ENCODE measurements at places on chromosomes 13 and 19.

DNA sequence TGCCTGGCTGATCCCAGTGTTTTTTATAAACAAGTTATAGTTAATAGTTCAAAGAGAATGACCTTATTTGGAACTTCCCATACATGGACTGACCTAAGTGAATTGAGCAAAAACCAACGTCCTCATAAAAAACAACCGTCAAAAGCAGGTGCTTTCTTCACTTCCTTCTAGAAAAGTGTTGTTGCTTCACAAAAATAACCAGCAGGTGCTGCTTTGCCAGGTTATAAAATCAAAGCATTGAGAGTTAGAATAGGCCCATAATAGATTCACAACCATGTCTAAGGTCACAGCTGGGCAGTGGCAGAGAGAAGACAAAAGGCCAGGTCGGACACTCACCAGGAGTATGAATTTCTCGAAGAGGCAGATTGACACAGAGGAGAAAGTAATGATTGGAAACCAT lies 9.5 kb downstream of the RUBCNL start:
- no peak for DNase-seq

DNA sequence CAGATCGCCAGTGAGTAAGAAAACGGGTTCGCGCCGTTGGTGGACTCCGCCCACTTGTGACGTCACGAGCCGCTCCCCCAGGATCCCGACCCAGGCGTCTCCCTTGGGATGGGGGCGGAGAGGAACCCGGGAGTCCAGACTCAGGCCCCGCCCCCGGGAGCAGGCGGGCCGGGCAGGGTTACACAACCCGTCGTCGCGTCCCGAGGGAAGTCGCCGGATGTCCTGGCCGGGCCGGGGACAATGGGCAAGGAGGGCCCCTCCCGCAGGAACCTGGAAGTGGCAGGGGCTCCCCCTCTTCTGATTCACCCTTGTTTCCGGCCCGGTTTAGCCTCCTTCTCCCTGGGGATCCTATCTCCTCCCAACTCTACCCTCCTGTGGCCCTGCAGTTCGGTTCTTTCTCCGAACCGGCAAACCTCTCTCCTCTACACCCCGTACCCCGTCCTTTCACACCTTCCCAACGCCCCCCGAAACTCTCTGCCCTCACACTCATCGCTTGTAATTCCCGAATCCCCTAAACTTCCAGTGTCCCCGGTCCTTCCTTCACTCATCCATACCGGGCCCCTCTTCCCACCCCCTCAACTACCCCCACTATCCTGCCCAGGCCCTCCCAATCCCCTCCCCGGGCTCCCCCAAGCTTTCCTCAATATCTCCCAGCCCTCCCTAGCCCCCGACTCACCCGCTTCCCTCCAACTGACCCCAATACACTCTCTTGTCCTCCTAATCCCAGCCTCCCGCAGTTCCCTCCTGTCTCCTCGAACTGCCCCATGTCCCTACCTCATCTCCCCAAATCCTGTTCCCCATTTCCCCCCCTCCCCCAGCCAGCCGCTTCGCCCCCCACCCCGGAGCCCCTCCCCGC lies 20.0 kb upstream of the ERCC1 start:
- peak; percentile 51 for DNase-seq

GRCh38 chr13:99572921-99573320 lies 71.6 kb downstream of the TM9SF2 start:
- DNase-seq, result no peak

GRCh38 chr19:15194938-15195337 lies 5.9 kb downstream of the NOTCH3 start:
- DNase-seq, result no peak

GRCh38 chr13:26908126-26908525 lies 147.5 kb upstream of the GPR12 start:
- no peak for DNase-seq

DNA sequence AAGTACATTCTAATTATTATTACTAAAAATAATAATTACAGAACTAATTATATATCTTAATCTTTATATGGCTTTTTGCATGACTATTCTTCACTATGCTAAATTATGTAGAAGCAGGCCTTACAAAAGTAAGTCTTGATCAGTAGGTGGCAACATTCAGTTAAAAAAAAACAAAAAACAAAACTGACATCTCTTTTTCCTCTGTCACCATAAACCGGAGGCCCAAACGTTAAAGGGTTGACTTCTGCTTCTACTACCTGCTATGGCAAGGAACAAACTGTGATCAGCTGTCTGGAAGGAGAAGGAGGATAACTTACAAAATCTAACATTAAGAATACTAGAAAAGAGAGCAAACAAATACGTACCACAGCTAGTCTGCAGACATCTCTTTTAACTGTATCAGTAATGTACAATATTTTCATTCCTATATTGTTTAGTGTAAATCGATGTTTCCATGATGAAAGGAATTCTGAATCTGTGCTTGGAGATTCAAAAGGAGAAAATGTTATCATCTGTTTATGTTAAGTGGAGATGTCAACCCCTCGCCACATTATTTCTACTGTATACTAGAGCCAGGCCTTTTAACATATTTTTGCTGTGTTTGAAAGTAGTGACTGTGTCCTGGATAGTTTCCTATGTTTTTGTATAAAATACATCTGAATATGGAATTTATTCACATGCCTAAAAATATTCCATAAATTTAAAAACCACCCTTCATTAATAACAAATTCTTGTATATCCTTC lies 1525.4 kb downstream of the SLITRK1 start:
- DNase-seq, result no peak

GRCh38 chr13:52833296-52833875 lies 15.1 kb downstream of the PCDH8 start:
- no peak for DNase-seq

GRCh38 chr13:71754407-71754974 lies 112.5 kb downstream of the DACH1 start:
- DNase-seq, result no peak

DNA sequence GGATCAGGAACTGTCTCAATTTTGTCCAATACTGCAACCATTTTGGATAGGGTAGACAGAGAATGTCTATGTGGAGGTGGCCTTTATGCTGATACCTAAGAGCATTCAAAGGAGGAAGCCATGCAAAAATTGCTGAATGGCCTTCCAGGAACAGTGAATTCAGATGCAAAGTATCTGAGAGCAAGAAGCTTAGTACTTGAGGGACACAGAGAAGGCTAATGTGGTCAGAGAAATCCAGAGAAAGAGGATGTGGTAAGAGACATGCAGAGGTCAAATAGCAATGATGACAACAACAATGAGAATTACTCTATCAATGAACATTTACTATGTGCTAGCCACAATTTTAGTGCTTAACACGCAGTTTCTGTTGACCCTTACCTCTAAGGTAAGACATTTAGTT lies 785.6 kb upstream of the KLHL1 start:
- DNase-seq, result no peak

- DNase-seq, result no peak
Measured at GRCh38 chr19:19453125-19453454, 47.6 kb downstream of the GATAD2A start.

DNA sequence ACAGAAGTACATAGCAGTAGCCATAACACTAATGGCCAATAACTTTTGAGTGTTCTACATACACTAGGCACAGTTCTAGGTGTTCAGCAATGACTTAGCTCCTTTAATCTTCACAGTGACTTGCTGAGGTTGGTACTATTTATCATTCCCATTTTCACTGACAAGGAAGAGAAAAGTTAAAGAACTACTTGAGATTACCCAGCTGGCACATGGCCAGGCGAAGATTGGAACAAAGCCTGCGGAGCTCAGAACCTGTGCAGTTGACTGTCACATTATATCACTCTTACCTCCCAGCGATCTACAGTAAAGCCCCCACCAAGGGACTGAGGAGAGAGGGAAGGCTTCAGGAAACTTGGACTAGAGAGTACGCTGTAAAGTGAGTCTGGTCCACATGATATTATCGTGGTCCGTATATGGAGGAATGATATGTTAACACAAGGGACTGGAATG lies 42.4 kb upstream of the WDFY2 start:
- no peak for DNase-seq

DNA sequence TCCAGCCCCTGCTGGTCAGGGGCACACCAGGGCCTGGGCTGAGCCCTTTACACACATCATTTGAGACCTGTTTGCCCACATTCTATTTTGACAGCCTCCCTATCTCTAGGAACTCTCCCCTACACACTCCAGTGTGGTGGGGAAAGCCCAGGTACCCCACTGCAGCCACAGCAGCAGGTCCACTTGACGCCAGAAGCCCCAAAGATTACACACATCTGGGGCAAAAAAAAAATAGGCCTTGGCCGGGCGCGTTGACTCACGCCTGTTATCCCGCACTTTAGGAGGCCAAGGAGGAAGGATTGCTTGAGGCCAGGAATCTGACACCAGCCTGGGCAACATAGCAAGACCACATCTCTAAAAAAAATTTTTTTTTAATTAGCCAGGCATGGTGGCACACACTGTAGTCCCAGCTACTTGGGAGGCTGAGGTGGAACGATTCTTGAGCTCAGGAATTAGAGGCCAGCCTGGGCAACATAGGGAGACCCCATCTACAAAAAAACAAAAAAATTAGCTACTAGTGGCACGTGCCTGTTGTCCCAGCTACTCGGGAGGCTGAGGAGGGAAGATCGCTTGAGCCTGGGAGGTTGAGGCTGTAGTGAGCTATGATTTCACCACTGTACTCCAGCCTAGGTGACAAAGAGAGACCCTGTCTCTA lies 18.0 kb upstream of the CD22 start:
- no peak for DNase-seq

- no peak for DNase-seq
Measured at GRCh38 chr13:45787346-45787745, 64.2 kb downstream of the SIAH3 start.

GRCh38 chr19:54644056-54644455 lies 13.8 kb downstream of the LILRB1 start:
- no peak for DNase-seq

DNA sequence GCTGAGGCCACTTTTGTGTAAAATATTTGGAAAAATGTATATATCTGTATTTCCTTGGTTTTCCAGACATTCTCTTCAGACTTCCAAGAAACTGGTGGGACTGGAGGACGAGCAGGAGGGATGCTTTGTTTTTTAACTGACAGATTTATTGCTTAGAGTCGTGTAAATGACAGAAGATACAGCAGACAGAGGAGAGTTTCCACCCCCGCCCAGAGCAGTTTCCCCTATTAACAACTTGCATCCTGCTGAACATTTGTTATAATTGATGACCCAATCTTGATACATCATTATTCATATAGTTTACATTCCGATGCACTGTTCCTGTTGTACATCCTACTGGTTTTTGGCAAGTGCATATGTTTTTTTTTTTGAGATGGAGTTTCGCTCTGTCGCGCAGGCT lies 7.1 kb upstream of the DOCK6 start:
- DNase-seq, result no peak

- DNase-seq, result no peak
Measured at GRCh38 chr19:46818812-46819211, 30.4 kb upstream of the SLC1A5 start.

DNA sequence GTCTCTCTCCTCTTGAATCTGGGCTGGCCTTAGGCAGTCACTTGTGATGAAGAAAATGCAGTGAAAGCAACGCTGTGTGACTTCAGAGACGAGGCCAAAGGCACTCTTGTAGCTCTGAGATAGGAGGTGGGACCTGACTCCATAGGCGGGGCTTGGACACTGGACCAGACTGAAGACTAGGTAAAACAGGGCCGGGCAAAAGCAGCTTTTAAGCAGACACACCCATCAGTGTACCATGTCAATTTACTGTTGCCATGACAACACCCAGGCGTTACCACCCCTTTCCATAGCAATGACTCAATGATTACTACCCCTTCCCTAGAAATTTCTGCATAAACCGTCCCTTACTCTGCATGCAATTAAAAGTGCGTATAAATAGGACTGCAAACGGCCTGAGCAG lies 6.6 kb upstream of the EID2 start:
- DNase-seq, result no peak

GRCh38 chr19:15701757-15702533 lies 25.9 kb upstream of the OR10H2 start:
- DNase-seq, result no peak

GRCh38 chr19:38375748-38376147 lies 1.4 kb downstream of the PSMD8 start:
- DNase-seq, result no peak

- DNase-seq, result no peak
Measured at GRCh38 chr13:80655778-80656511, 315.0 kb upstream of the SPRY2 start.

DNA sequence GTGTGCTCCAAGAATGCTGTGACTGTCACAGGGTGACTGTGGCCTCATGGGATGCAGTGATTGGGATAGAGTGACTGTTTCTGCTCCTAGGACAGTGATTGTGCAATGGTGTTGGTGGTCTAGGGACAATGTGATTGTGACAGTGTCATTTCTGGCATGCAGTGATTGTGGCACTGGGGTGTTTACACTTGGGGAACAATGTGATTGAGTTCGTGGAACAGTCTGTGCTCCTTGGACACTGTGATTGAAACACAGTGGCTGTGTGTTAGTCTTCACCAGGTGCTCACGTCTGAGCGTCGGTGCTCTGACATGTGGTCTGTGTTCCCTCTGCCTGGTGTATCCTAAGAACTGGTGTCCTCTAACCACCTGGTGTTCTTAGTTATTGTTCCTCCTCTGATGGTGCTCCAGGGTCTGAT lies 1.7 kb downstream of the PDE4A start:
- no peak for DNase-seq

GRCh38 chr19:4547303-4548237 lies 7.7 kb upstream of the LRG1 start:
- no peak for DNase-seq

- no peak for DNase-seq
Measured at GRCh38 chr19:17765069-17765618, 13.9 kb downstream of the FCHO1 start.

DNA sequence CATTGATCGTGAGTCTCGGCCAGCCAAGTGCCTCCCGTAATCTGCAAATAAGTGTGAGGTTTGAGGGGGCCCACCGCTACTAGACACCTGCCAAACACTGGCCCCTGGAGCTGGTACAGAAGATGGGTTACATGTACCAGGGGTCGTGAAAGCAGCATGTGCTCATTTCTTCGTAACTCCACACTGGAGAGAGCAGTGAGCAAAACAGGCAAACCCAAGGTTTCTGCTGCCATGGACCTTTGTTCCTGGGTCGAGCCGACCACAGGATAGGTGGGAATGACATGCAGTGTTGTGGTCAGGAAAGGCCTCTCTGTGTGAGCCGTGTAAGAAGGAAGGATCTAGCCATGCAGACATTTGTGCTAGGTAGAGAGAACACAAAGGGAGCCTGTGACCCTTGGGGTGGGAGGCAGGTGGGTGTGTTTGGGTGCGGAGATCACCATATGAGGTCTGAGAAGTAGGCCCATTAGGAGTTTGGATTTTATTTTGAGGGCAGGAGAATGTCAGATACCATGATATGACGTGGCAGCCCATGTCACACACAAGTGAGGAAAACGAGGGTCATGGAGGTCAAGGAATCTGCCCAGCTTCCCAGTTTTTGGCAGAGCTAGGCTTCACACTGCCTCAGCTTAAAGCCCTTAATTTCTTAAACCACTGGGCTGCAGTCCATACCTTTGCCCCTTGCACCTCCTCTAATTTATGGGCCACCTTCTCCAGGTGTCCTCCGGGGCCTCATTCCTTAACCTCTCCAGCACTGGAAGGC lies 919 bp downstream of the GTF3A start:
- DNase-seq, result no peak

- DNase-seq, result no peak
Measured at GRCh38 chr13:95317039-95317989, 16.1 kb upstream of the ABCC4 start.

Data from effector CD8-positive, alpha-beta T cell (primary cell).